ENCODE measurements at places on chromosomes 16 and 17.

- DNase-seq: no peak
Measured at GRCh38 chr17:47692895-47693730, 848 bp upstream of the TBKBP1 start.

DNA sequence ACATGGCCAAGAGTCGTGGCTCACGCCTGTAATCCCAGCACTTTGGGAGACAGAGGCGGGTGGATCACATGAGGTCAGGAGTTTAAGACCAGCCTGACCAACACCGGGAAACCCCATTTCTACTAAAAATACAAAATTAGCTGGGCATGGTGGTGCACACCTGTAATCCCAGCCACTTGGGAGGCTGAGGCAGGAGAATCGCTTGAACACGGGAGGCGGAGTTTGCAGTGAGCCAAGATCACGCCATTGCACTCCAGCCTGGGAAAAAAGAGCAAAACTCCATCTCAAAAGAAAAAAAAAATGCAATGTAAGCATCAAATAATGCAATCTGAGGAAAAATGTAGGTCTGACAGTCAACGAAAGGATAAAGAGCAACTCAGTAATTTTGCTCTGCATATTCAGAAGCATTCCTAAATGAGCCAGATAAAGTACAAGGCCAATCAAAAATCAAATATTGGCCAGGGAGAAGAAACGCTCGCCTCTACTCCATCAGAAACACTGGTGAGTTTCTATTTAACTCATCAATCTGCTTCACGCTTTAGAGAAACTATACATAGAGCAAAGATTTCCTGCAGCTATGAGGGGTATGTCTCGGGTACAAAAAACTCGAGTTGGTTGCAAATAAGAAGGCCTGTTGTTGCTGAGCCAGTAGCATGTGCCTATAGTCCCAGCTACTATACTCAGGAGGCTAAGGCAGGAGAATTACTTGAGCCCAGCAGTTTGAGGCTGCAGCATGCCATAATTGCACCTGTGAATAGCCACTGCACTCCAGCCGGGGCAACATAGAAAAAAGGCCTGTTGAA is 3.7 kb downstream of the TXNDC11 start:
- no peak for DNase-seq

- DNase-seq: no peak
Measured at GRCh38 chr17:5784791-5785190, 200.5 kb upstream of the NLRP1 start.

GRCh38 chr16:64629622-64630021 is 492.2 kb downstream of the CDH11 start:
- no peak for DNase-seq

- DNase-seq: no peak
Measured at GRCh38 chr16:26263406-26263805, 571.6 kb downstream of the HS3ST4 start.

DNA sequence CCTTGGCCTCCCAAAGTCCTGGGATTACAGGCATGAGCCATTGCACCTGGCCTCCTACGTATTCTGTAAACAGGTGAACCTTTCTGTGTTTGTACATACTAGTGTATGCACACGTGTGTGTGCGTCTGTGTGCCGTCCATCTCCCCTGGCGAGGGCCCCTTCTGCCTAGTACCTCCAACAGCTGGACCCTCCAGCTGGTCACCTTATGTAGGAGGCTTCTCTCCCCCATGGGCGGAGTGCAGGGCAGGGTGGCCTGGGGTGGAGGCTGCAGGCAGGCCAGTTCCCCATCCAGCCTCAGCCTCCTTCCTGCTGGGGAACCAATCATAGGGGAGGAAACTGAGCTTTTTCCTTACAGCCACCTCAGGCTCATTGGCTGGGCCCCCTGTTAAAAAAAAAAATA is 24.4 kb upstream of the DOC2B start:
- DNase-seq: no peak

DNA sequence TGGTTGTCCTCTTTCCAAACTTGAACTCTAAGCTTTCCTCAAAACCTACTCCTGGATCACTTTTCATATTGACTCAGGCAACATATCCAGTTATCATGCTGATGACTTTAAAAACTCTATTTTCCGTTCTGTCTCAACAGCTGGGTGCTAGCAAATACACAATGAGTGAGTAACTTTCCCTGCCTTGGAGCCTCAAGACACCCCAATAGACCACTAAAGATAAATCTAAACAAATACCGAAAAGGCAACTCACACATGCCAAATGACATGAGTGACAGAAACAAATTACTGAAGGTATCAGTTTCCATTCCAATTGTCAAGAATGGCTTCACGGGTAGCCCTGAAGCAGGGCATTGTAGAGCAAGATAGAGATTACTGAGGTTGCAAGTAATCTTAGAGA is 15.7 kb upstream of the TMEM101 start:
- no peak for DNase-seq

DNA sequence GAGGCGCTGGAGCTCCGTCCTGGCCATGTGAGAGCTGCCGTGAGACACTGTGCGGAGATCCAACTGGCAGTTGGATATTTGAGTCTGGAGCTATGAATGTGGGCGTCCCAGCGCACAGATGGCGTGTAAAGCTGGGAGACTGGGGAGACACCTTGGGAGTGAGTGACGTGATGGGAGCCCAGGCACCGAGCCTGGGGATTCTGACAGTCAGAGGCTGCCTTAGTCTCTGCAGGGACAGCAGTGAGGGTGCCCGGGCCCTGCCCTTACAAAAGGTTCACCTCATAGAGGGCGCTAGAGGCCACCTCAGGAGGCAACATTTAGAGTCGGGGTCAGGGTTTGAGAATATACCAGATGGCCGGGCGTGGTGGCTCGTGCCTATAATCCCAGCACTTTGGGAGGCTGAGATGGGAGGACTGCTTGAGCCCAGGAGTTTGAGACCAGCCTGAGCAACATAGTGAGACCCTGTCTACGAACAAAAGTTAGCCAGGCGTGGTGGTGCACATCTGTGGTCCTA is 194.1 kb upstream of the GSE1 start:
- no peak for DNase-seq

DNA sequence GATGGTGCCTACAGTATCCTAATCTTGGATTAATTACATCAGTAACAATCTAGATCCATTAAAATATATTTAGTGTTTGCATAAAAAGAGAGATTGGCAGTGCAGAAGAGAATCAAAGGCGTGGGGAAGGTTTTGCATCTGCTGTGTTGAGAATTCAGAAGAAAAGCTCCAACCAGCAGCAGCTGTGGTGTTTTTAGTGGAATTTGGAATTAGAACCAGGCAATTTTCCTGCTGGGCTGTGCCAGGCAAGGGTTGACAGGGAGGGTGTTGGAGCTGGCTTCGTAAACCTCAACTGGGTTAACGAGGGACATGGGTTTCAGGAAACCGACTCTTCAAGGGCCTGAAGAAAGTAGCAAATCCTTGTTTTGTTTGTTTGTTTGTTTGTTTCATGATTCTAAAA is 107.8 kb upstream of the WSCD1 start:
- no peak for DNase-seq

DNA sequence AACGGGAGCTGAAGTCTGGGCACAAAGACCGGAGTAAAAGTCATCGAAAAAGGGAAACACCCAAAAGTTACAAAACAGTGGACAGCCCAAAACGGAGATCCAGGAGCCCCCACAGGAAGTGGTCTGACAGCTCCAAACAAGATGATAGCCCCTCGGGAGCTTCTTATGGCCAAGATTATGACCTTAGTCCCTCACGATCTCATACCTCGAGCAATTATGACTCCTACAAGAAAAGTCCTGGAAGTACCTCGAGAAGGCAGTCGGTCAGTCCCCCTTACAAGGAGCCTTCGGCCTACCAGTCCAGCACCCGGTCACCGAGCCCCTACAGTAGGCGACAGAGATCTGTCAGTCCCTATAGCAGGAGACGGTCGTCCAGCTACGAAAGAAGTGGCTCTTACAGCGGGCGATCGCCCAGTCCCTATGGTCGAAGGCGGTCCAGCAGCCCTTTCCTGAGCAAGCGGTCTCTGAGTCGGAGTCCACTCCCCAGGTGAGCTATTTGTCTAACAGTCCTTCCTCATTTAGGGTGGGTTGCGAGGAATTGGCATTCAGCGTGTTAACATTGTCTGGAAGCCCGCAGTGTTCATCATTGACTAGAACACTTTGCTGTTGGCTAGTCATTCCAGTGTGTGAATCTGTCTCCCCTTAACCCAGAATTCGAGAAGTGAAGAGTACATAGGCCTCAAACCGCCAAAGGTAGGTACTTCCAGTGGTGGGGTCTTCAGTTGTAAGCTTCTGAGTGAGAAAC is 1.5 kb downstream of the CDK12 start:
- no peak for DNase-seq

DNA sequence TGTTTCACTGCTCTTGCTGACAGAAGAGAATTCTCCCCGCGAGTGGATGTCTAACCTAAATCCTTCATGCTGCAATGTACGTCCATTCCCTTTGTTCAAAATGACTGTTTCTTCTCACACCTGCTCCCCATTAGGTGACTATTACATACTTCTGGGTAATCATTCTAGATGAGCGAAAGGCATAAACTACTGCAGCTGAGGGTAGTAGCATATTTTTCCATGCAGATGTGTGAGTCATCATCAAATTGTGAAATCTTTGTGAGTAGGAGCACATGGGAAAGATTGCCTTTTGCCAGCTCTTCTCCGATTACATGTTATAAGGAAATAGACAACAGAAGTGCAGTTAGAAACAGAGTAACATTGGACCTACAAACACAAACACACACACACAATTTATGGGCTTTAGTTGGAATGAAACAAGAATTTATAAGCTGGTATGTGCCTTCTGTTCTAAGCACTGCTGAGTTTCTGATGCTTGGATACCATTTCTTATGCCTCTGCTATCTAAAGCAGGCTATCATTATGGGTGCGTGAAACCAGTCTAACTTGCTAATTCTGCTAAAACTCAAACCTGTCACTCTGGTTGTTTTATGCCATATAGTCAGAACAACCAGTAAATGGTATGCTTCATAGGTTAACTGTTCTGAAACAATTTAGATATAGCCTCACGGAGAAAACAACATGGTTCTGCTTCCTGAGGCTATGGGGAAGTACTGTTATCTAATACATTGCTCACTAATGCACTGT is 346.9 kb upstream of the PSMD7 start:
- no peak for DNase-seq

GRCh38 chr17:82956726-82957468 is 117.1 kb upstream of the ZNF750 start:
- DNase-seq: no peak

DNA sequence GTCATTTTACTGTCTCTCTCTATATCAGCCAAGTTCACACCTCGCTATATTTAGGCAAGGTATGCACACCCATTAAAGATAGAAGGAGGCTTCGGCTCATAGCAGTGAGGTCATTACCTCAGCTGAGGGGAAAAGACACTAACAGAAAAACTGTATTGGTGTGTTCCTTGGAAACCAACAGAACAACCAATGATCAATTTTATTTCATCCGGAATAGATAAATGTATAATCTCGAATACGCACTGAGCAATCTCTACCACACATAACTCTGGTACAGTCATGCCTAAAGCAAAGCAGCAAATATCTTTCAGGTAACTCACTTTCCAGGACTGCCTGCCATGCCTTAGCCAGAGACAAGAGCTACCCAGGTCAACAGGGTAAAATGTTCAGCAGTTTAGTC is 109.9 kb upstream of the CORO6 start:
- DNase-seq: no peak

DNA sequence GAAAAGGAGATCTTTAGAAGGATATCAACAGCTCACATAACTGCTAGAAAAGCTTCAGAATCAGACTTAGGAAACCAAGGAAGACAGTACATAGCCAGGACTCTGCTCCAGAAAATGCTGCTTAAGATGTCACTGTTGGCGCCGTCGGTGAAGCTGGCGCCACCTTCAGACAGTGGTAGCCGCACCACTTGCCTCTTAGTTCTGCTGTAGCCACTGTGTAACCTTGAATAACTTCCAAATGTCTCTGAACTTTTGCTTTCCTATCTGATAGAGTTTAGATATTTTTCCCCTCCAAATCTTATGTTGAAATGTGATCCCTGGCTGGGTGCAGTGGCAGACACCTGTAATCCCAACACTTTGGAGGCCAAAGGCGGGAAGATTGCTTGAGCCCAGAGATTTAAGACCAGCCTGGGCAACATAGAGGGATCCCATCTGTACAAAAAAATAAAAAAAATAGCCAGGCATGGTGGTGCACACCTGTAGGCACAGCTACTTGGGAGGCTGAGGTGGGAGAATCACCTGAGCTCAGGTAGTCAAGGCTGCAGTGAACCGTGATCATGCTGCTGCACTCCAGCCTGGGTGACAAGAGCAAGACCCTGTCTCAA is 6.3 kb upstream of the USP31 start:
- DNase-seq: no peak

DNA sequence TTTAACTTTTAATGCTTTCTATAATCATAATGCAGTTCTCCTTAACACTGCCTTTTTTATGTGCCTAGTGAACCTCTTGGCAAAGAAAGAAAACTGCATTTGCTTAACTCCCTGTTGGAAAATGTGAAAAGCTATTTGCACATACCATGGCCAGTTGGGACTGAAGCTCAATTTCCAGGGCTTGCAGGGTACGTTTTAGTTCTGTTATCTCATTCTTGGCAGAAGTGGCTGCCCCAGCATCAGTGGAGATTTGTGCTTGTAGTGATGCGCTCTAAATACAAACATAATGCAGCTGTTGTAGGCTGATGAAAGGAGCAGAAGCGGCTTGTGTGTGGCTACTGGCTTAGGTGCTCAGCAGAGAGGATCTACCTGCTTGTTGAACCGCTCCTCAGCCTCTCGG is 3.7 kb downstream of the KRT24 start:
- no peak for DNase-seq

- DNase-seq: no peak
Measured at GRCh38 chr16:79723583-79724168, 123.1 kb upstream of the MAF start.

DNA sequence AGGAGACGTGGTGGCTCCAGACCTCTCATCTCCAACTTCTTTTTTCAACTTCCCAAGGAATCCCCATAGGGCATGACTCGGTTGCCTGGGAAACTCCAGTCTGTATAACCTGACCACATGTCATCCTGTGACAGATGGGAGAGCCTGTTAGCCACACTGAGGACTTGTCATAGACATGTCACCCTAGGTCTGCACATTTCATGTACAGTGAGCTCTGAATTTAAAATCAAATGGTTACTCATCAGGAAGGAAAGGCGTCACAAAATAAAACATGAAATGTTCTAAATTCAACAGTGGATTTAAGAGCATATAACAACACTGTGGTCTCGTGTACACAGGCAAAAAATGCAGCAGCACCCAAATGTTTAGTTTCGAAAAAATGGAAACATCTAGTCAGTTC is 22.2 kb upstream of the ADAMTS18 start:
- no peak for DNase-seq

- DNase-seq: peak; percentile 46
Measured at GRCh38 chr17:50055426-50056216, at the start of gene ITGA3. Gene ITGA3 (plus strand): TSS chr17:50056110. CDS start chr17:50056440, 330 bp downstream.

DNA sequence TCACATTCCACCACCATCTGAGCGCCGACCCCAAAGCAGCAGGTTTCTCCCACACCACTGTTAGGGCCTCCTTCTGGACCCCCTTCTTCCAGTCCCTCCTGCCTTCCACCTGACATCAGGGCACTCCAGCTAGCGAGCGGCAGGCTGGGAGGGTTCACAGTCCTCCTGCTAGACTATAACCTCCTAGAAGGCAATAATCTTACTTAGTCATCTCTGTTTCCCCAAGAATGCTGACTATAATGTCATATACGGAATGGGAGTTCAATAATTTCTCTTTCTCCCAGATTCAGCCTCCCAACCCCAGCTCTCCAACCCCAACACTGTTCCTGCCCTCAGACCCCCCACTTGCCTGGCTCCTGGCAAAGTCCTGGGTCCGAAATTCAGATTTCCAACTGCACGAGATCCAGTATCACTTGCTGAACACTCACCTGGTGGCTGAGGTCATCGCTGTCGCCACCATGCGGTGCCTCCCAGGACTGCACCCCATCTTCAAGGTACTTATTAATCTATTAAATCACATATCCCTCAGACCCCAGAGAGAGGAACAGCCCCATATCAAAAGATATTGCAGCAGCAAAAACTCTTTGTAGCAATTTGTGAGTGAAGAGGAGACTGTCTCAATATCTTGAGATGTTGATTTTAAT is 5.6 kb downstream of the ALOX12 start:
- peak; percentile 17 for DNase-seq
